ENCODE measurements at places on chromosomes 2 and 18.

DNA sequence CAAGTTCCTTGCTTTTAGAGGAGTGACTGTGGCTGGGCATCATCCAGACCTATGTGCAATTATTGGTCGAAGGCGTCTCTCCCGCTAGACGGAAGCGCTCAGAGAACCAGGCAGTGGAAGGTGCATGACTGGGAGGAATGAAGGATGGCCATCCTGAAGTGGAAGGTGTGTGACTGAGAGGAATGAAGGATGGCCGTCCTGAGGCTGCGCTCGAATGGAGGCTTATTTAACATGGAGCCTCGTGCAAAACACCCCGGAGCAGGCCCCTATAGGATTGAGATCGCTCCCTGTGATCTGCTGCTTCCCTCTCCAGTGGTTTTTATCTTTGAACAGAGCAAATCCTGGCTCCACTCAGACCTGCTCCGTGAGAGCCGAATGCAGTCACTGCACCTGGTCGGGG, 140.2 kb upstream of the ID2 start:
- no peak for DNase-seq

GRCh38 chr2:215571689-215572088, 135.8 kb upstream of the FN1 start:
- DNase-seq: no peak

- no peak for DNase-seq
Observed at GRCh38 chr2:50743471-50743870, 288.5 kb downstream of the NRXN1 start.

DNA sequence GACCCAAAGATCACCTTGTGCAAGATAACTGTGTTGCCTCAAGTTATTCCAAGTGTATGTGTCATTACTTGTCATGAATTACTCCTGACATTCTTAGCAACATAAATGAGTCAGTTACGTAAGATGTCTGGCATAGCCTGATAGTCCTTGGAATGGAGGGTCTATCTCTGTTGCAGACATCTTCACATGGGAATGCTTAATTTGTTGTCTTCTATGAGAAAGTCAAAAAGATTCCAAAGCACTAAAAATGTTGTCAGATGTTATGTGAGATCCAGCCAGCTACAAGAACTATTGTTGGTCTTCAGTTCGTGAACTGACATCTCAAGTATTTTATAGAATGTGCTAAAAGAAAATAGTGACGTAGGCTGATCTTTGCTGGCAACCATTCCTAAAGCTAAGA, 178.2 kb upstream of the RASGRP3 start:
- no peak for DNase-seq

DNA sequence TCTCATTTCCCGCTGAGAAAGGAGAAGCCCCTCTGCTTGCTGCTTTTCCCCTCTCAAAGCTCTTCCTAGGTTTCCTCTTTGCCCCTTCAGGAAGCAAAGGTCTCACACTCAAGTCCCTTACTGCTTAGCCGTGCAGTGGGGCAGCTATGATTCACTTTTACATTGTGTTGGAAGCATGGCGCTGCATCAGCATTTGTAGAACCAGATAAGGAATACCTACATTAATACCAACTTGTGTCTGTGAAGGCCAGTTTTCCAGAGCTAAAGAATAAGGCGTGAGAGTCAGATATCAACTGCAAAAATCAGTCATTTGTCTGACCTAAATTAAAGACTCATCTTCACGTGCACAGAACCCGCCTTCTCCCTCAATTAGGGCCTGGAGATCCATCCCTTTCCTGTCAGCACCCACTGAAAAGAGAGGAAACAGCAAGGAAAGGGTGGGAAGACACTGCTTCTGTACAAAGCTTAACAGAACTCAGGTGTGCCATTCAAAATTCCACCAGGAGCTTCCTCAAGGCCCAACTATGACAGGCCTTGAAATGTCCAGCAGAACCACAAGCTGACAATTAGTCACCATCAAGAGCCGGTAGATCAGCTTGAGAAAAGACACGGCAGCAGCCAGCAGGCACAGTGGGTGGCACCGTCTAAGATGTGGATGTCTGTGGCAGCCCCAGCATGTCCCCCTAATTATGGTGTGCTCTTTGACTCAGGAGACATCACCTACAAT, 16.1 kb upstream of the XDH start:
- no peak for DNase-seq

DNA sequence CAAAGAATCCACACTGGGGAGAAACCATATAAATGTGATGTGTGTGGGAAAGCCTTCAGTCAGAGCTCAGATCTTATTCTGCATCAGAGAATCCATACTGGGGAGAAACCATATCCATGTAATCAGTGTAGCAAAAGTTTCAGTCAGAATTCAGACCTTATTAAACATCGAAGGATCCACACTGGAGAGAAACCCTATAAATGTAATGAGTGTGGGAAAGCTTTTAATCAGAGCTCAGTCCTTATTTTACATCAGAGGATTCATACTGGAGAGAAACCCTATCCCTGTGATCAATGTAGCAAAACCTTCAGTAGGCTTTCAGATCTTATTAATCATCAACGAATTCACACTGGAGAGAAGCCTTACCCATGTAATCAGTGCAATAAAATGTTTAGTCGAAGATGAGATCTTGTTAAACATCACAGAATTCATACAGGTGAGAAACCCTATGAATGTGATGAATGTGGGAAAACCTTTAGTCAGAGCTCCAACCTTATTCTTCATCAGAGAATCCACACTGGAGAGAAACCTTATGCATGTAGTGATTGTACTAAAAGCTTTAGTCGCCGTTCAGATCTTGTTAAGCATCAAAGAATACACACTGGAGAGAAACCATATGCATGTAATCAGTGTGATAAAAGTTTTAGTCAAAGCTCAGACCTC, 16.7 kb upstream of the ZSCAN30 start:
- DNase-seq: no peak

Measured in stimulated activated CD8-positive, alpha-beta memory T cell treated with anti-CD3 and anti-CD28 coated beads, Interleukin-15, amount 100 ng/mL, for 24 hours (primary cell).